Bone marrow (tissue), 2 donors: ENCODE measurements at places on chromosomes 16 and 17.

DNA sequence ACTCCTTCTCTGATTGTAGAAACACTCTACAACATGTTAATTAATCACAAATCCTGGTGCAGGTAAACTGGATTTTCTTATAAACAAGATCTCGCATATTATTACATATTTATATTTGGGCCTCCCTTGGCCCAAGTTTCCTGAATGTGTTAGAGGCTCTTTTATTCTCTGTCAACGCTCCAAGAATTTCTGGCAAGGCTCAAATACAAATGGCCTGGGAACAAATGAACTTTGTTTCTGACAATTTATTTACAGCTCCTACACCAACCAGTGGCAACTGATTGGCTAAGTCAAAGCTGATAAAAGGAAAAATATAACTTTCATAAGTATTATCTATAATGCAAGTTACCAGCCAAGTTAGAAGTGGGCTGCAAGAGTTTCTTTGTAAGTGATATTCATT, 64.9 kb upstream of the CORO6 start:
- DNase-seq, result no peak

DNA sequence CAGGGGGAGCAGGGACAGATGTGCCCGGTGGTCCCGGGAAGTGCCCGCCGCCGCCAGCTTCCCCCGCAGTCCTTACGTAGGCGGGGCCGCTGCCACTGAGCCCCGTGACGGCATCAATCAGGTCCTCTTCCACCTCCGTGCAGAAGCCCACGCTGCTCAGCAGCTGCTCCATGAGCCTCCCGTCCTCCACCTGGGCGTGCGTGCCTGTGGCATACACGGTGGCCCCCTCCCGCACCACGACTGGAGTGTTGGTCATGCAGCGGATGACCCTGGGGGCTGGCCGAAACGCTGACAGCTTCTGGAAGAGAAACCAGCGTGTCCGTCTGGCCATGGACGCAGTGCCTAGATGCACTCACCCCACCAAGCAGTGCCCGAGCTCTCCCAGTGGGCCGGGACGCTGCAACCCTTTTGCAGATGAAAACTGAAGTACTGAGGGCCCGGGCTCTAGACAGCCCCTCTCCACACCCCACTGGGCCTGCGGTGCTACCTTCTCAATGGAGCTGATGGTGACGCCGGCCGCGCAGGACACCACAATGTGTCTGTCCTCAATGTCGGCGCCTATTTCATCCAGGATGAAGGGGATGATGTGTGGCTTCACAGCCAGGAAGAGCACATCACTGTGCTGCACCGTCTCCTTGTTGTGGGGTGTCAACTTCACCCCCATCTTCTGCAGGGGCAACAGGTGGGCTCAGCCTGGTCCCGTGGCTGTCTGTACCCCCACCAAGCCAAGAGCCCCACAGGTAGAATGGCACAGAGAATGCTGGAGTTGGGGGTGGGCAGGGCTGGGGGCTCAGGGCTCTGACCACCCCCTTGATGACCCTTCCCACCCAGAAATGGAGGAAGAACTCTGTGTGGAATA, 2.0 kb downstream of the PYCR1 start:
- DNase-seq, result no peak

DNA sequence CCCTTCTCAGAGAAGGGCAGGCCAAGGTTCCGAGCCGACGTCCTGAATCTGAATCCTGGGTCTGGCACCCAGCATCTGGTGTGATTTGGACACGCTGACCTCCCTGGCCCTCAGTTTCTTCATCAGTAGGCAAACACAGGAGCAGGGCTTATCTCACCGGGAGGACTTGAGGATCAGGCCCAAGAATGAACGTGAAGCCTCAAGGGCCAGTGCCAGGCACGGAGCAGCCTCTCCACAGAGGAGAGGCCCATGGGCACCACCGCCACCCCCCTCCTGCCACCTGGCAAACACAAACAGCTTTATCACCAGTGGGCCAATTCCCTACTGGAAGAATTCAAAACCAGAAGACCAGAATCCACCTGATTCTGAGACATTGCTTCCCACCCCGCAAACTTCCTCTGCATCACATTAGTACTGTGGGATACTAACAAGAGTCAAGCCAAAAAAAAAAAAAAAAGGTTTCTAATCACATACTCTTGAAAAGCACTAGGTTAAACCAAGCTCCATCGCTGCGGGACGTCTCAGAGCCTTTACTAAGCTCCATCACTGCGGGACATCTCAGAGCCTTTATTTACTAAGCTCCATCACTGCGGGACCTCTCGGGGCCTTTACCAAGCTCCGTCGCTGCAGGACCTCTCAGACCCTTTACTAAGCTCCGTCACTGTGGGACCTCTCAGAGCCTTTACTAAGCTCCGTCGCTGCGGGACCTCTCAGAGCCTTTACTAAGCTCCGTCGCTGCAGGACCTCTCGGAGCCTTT, 68.0 kb upstream of the DOC2B start:
- DNase-seq, result no peak

DNA sequence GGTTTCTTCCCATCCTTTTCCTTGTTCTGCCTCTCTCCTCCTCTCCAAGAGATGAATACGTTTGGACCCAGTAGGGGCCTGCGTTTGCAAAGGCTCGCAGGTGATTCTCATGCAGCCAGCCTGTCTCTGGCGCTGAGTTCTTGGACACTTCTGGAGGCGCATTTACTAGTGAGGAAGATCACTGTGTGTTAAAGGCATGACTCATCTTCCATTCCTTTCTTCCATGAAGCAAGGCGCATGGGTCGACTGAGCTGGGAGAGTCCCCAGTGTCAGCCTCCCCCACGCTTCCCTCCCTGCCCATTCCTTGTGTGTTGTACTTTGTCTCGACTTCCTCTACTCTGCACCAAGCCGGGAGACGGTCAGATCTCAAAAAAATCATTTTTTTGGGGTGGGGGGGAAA, 159.9 kb upstream of the EEF2KMT start:
- DNase-seq, result no peak

DNA sequence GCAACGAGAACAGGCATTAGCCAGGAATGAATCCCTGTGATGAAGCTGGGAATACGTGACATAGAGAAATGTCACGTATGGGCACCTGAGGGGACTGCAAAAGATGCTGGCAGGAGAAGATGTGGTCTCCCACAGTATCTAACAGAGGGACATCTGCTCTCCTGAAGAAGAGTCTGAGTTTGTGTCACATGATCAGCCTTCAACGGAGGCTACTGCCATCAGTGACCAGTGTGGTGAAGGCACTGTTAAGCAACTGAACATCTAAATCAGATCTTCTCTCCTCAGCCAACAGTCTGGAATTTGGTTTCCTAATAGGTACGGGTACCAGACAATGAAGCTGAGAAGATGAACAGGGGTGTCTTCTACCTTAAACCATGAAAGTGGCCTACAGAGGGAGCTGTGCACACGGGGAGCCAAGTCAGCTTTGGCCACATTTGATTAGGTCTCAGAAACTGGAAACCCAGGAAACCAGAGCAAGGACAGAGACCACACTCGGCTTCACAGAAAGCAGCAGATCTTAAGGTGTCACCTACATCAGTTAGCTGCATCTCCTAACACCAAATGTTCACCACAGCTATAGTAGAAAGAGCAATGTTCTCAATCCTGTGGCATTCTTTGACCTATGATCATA, 41.8 kb downstream of the BRD7 start:
- DNase-seq, result no peak

DNA sequence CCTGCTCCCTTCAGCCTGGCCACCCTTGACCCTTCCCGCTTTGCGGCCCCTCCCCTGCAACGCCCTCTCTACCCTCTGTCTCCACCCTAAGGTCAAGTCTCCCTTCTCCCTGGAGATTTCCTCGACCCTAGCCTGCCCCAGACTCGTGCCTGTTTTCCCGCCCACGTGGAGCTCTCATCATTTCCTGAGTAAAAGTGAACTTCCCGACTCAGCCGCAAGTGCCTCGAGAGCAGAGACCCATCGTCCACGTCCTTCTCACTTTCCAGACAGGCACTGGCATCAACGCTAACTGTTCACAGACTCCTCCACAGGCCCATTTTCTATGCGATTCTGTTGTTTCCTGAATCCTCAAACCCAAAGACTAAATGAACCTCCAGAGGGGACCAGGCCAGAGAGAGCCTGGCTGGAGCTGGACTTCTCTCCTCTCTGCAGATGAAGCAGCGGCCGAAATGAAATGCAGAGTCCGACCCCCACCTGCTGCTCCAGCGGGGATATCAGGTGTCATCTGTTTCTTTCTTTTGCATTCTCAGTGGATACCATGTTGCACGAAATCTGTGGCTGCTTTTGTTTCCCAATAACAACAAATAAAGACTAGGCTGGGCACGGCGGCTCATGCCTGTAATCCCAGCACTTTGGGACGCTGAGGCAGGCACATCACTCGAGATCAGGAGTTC, 52.5 kb downstream of the RTN4RL1 start:
- DNase-seq, result no peak

GRCh38 chr16:4709481-4709880, 16.1 kb downstream of the NUDT16L1 start:
- DNase-seq, result no peak

GRCh38 chr16:75254359-75254837, 3.0 kb upstream of the BCAR1 start:
- DNase-seq, result no peak

DNA sequence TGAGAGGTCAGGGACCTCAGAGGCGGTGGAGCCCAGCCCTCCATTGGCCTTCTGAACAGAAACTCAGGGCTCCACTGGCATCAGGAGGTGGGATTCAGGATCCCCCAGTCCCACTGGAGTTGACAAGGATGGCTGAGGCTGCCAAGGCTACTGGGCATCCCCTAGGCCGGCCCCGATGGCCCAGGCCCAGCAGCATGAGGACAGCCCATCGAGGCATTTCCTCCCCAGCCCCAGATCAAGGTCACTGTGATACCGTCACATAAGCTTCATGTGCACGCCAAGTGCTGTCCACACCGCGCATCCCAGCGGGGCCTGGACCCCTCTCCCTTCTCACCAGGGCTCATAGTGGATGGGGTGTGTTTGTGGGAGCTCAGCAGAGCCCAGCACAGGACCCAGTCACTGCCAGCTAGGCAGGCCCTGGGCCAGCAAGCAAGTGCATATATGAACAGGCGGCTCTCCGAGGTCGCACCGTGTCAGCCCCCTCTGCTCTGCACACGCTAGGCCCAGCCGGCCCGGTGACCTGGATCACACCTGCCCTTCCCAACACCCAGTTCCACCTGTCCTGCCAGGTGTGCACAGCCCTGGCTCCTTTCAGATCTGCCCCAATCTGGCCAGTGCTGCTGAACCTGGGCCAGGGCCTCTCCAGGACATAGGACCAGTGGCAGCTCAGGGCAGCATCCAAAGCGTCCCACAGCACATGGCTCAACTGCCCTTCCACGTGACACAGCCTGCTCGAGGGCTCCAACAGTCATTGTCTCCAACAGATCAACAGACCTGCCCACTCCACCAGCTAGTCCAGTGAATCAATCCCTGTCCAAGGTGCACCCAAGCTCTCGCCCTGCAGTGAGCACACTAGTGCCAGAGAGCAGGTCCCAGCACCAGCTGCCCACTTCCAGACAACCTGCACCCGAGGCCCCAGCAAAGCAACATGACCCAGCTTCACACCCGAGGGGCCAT, 32.8 kb upstream of the RASD1 start:
- no peak for DNase-seq
